ENCODE measurements at places on chromosomes 7 and 10.

DNA sequence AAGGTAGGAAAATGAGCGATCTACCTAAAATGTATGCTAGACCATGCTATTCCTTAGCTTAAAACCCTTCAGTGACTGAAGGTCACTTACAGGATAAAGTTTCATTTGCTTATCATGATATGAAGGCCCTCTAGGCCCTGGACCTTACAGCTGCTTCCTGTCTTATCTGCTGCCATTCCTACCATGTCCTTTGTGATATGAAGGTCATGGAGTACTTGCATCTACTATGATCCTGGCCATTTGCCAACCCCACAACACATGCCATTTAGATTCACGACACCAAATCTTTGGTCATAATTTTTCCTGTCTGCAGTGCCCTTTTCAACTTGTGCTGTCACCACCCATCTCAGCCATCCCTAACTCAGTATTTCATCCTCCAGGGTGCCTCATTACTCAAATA lies 181.8 kb upstream of the MDFIC start:
- DNase-seq = no peak

- DNase-seq = no peak
Measured at GRCh38 chr7:107147464-107148393, 21.1 kb upstream of the HBP1 start.

GRCh38 chr10:93916257-93917063 lies 22.7 kb downstream of the SLC35G1 start:
- no peak for DNase-seq

GRCh38 chr7:24733414-24734060 lies 23.7 kb downstream of the GSDME start:
- DNase-seq = peak; percentile 21

- no peak for DNase-seq
Measured at GRCh38 chr10:95280637-95281036, 10.2 kb downstream of the PDLIM1 start.

DNA sequence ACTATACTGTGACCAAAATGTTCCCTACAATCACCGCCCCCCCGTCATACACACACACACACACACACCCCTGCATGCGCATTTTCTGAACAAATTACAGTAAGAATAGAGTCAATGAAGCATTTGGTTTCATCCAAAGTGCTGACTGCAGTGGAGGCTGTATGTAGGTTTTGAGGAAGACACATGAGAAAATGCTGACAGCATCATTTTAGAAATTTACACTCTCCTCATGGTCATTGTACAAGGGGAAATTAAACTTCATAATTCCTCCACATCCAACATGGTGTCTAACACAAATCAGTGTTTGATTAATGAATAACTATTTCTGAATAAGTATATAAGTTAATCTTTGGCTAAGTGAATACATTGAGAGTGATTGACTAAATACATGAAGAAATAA lies 1126.8 kb upstream of the PHF14 start:
- DNase-seq = no peak

GRCh38 chr7:140004672-140005071 lies 58.1 kb downstream of the PARP12 start:
- no peak for DNase-seq

Measured in CD8-positive, alpha-beta T cell (primary cell).